ENCODE measurements at places on chromosomes 7 and 10. TPM values are rescaled to one million over a fixed set of nuclear protein-coding genes. Genes with fewer than 3 reads are reported as not detected.
A peak's percentile ranks its signal among the peaks of the same experiment; 100 is the strongest.

The UTF1 gene
- total RNA-seq = not detected

The RHOBTB1 gene
- 2.8 TPM for total RNA-seq

DNA sequence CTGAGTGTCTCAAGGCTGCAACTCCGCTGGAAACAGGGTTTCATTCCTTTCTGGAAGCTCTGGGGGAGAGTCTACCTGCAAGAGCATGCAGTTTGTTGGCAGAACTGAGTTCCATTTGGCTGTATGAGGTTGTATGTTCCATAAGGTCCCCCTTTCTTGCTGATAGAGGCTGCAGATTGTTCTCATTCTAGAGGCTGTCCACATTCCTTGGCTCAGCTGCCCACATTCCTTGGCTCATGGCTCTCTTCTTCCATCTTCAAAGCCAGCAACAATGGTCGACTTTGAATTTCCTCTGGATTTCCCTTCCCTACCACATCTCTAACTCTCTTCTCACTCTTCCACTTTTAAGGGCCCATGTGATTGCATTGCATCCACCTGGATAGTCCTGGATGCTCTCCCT lies 147.3 kb upstream of the CDCA7L start:
- H3K4me3 ChIP-seq = no peak overlapping the region
- no peak overlapping the region for H3K27ac ChIP-seq
- H3K27me3 ChIP-seq = no peaks in the 10 kb centered on the region
- H3K36me3 ChIP-seq = no peaks in the 10 kb centered on the region

- no peaks in the 10 kb centered on the region for H3K4me1 ChIP-seq
- no peak for DNase-seq
- H3K27ac ChIP-seq = no peak overlapping the region
- no peaks in the 10 kb centered on the region for H3K36me3 ChIP-seq
- no peaks in the 10 kb centered on the region for H3K27me3 ChIP-seq
Observed at GRCh38 chr7:24948739-24949138, 31.2 kb downstream of the OSBPL3 start.

GRCh38 chr7:5528071-5528814 lies 104.6 kb upstream of the TNRC18 start:
- DNase-seq = no peak
- peak overlapping the region; percentile 93 for H3K4me3 ChIP-seq
- H3K27me3 ChIP-seq = no peaks in the 10 kb centered on the region
- H3K27ac ChIP-seq = peak overlapping the region; percentile 99
- peaks cover 50% of the 10 kb centered on the region for H3K36me3 ChIP-seq
- H3K4me1 ChIP-seq = peaks cover 56% of the 10 kb centered on the region

The PTPRZ1 gene
- 88.0 TPM for total RNA-seq

The HMX3 gene
- not detected for total RNA-seq

DNA sequence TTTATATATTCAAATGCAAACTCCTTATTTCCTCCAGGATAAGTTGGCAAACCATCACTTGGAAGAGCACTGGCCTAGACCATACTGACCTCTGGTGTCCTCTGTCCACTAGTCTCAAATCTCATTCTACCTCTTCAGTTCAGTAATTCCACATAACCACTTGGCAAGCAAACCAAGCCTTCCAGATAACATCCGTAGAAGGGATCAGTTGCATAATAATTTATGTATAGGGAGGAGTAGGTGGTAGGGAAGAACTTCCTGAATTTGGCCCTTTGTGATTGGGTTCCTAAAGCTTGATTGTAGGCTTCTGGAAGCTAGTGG lies 55.0 kb downstream of the WAC start:
- H3K27me3 ChIP-seq = no peaks in the 10 kb centered on the region
- no peak for DNase-seq
- H3K4me1 ChIP-seq = peaks cover 29% of the 10 kb centered on the region
- peak overlapping the region; percentile 22 for H3K27ac ChIP-seq
- H3K4me3 ChIP-seq = no peak overlapping the region

The NEUROG3 gene
- total RNA-seq = not detected

- no peaks in the 10 kb centered on the region for H3K27me3 ChIP-seq
- DNase-seq = no peak
- H3K4me3 ChIP-seq = no peak overlapping the region
- no peak overlapping the region for H3K27ac ChIP-seq
- H3K36me3 ChIP-seq = no peaks in the 10 kb centered on the region
- H3K4me1 ChIP-seq = no peaks in the 10 kb centered on the region
Observed at GRCh38 chr10:130233426-130233825, 97.2 kb downstream of the GLRX3 start.

The SGCE gene
- total RNA-seq = 9.6 TPM

The BHLHA15 gene
- total RNA-seq = 5.6 TPM

GRCh38 chr7:21059069-21059468 lies 272.4 kb upstream of the SP8 start:
- no peak for DNase-seq
- H3K4me3 ChIP-seq = no peak overlapping the region
- H3K27ac ChIP-seq = no peak overlapping the region
- no peaks in the 10 kb centered on the region for H3K27me3 ChIP-seq

DNA sequence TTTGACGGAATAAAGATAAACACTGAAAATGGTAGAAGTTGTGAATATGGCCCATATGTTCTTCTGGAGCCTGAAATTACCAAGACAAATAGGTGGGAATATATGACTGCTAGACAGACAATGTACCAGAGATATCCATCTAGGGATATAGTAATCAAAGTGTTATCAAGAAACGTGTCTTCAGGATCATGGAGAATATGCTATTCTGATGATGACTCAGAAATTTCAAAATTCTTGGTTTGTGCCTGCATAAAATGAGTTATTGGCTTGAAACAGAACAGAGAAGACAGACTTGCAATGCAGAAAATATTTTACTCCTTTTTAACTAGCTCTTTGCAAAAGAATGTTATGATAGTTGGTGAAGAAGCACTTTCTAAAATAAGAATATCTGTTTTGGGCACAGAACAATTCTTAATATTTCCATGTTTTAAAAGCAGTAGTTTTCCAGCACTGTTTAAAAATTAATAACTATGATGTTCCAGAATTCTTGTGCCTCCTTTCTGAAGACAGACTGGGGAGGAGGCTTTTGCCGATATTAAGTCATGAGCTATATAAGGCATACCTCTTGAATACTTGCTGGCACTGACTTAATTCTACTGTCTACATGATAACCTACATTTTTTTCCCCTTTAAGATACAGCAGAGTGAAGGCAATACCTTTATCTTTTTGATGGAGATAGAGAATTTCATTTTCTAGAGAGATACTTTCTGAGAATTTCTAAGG lies 34.4 kb upstream of the CABCOCO1 start:
- DNase-seq = no peak
- no peak overlapping the region for H3K4me3 ChIP-seq
- H3K4me1 ChIP-seq = peaks cover 20% of the 10 kb centered on the region
- no peaks in the 10 kb centered on the region for H3K27me3 ChIP-seq
- H3K27ac ChIP-seq = peak overlapping the region; percentile 52
- H3K36me3 ChIP-seq = no peaks in the 10 kb centered on the region

DNA sequence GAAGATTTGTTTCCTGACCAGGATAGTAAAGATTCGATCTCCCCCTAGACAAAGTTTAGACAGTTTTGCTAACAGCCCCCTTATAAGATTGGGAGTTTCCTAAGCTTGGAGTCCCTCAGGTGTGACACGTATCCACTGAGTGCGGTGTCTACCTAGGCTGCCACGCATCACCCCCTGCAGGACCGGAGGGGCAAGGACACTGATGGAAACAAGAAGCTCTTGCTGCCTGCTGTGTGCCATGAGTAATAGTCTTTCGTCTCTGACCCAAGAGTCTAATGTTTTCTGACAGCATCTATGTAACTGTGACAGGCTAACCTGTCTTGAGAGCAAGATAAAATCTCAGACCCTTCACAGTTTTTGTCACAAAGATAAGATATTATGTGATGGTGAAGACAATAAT lies 173.5 kb downstream of the SEMA3E start:
- no peaks in the 10 kb centered on the region for H3K36me3 ChIP-seq
- H3K4me1 ChIP-seq = no peaks in the 10 kb centered on the region
- DNase-seq = no peak
- H3K27ac ChIP-seq = no peak overlapping the region
- no peak overlapping the region for H3K4me3 ChIP-seq

The TAF3 gene
- total RNA-seq = 8.9 TPM

The CAMK2B gene
- 0.98 TPM for total RNA-seq

The ST8SIA6 gene
- 3.2 TPM for total RNA-seq

DNA sequence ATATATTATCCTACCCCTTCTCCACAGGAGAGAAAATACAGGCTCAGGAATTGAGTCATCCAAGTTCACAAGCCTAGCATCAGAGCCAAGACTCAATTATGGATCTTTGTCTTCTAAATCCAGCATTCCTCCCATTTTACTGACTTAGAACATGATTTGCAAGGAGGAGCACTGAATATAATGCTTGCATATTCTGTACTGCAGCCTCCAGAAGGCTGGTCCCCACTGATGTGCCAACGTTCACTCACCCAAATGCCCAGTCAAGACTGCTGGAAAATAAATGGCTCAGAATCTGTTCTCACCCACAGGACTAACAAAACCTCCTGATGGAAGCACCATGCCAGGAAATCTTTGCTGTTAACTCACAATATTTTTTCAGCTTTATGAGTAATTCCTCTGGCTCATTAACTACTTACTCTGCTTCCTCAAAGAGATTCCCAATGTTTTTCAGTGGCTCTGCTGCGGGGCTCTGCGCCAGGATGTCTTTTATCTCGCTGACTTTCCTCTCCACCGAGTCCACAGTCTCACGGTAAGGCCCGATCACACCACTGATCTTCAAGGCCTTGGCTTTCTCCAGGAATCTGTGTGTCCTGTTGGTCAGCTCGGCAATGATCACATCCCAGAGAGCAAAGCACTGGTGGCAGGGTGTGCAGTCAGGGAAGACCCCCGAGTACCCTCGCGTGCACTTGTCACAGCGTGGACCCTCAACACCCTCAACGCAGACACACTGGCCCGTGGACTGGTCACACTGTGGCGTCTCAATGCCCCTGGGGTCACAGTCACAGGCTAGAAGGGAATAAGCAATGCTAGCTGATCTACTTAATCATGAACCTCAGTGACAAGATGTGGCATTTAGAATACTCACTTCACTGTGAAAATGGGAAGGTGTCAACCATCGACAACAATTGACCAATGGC lies 48.8 kb downstream of the DLD start:
- peaks cover 26% of the 10 kb centered on the region for H3K36me3 ChIP-seq
- no peak overlapping the region for H3K4me3 ChIP-seq
- no peak for DNase-seq
- no peaks in the 10 kb centered on the region for H3K27me3 ChIP-seq
- H3K27ac ChIP-seq = peak overlapping the region; percentile 67

- no peaks in the 10 kb centered on the region for H3K27me3 ChIP-seq
- H3K36me3 ChIP-seq = peaks cover 31% of the 10 kb centered on the region
- peak; percentile 87 for DNase-seq
Observed at GRCh38 chr7:26199301-26200037, 1.1 kb downstream of the HNRNPA2B1 start.

The NODAL gene
- total RNA-seq = not detected

DNA sequence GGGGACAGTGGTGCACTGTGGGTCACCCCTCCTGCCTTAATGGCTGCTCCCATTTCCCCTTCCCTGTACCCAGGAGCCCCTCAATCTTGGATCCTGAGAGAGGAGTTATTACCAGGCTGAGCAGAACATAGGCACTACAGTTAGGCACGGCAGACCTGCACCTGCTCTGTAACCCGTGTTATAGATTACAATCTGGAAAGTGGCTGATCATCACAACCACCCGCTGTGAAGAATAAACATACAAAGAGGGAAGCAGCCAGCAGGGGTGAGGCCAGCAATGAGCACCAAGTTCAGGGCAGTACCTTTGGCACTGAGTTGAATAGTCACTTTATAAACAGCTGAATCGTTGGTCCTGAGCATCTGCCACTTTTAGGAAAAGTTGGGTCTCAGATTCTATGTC lies 1.7 kb downstream of the CDHR1 start:
- H3K27me3 ChIP-seq = peaks cover 30% of the 10 kb centered on the region
- peaks cover 46% of the 10 kb centered on the region for H3K4me1 ChIP-seq
- no peak overlapping the region for H3K27ac ChIP-seq
- no peaks in the 10 kb centered on the region for H3K36me3 ChIP-seq
- DNase-seq = no peak

DNA sequence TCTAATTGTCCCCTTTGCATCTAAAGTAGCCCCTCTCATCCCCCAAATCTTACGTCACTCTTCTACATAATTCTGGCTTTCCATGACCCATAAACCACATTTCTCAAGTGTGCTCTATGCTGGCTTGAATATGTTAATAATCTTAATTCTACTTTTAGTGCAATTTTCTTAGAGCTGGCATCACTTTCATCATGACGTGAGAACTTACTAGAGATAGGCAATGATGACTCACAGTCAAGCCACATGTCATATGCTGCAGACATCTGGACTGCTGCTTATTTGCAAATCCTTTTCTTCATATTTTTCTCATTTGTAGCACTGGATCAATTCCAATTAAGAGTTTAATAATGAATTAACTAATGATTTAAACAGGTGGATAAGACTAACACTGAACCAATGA lies 260.7 kb upstream of the PRKCQ start:
- no peaks in the 10 kb centered on the region for H3K4me1 ChIP-seq
- H3K36me3 ChIP-seq = no peaks in the 10 kb centered on the region
- no peak overlapping the region for H3K27ac ChIP-seq

The CREB5 gene
- 8.7 TPM for total RNA-seq

- H3K27me3 ChIP-seq = no peaks in the 10 kb centered on the region
- no peaks in the 10 kb centered on the region for H3K36me3 ChIP-seq
Observed at GRCh38 chr7:137305901-137306621, 37.5 kb downstream of the PTN start.

The EGFR gene
- total RNA-seq = 341 TPM

- DNase-seq = peak; percentile 67
- H3K27ac ChIP-seq = no peak overlapping the region
- no peak overlapping the region for H3K4me3 ChIP-seq
- no peaks in the 10 kb centered on the region for H3K36me3 ChIP-seq
- H3K27me3 ChIP-seq = no peaks in the 10 kb centered on the region
Observed at GRCh38 chr7:157477550-157478212, 140.9 kb downstream of the DNAJB6 start.

GRCh38 chr10:29254123-29255046 lies 34.5 kb upstream of the LYZL1 start:
- no peak overlapping the region for H3K4me3 ChIP-seq
- no peak for DNase-seq
- H3K4me1 ChIP-seq = peaks cover 4% of the 10 kb centered on the region
- H3K27me3 ChIP-seq = peaks cover 50% of the 10 kb centered on the region
- H3K27ac ChIP-seq = no peak overlapping the region
